ENCODE measurements at places on chromosomes 3 and 15. TPM values are rescaled to one million over a fixed set of nuclear protein-coding genes. Genes with fewer than 3 reads are reported as not detected.

PLA2G4F gene
- total RNA-seq: not detected

DNA sequence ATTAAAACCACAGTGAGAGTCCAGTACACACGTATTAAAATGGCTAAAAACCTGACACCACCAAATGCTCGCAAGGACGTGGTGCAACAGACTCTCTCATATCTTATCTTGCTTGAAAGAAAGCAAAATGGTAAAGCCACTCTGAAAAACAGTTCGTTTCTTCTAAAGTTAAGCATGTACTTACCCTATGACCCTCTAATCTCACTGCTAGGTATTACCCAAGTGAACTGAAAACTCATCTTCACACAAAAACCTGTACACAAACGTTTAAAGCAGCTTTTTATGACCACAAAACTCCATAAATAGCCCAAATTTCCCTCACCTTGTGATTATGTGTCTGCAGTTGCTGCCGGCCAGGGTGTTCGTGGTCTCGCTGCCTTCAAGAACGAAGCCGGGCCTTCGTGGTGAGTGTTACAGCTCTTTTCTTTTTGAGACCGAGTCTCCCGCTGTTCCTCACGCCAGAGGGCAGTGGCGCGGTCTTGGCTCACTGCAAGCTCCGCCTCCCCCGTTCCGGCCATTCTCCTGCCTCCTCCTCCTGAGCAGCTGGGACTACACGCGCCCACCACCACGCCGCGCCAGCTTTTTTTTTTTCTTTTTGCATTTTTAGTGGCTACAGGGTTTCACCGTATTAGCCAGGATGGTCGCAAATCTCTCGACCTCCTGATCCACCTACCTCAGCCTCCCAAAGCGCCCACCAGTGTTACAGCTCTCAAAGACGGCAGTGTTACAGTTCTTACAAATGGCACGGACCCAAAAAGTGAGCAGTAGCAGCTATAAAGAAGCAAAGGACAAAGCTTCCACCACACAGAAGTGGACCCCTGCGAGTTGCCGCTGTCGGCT lies 165.4 kb downstream of the TJP1 start:
- DNase-seq: no peak

DNA sequence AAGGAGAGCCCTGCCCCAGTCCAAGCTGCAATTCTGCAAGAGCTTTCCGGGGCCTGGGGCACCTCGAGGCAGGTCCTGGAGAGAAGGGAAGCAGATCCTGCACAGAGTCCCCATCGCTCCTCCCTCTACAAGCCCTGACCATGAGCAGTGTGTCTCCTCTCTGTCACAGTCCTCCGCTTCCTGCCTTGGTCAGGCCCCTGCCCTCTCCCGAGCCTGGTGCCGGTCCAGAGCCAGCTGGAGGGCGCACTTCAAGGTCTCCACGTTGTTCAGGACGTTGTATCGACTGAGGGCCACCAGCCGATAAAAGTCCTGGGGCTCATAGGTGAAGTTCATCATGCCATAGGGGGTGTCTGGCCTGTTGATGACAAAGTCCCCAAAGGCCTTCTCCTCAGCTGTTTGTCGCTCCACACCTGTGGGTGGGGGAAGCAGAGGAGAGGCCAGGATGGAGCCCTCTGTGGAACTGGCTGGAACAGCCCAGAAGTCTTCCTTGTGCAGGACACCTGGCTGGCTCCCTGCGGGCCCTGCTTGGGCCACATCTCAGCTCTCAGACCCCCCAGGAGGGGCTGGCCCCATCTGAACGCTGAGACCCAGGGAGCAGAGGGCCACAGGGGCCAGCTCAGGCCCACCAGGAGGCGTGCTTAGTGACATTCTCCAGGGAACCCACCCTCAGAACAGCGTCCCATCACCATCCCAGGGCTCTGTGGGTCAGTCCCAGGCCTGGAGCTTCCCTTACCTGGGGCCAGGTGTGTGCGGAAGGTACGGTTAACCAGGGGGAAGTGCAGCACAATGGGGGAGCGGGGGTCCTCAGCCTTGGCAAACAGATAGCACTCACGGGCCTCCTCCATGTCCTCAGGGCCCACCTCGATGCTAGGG lies 14.4 kb downstream of the PLA2G4F start:
- no peak for DNase-seq

GOLGA8K gene
- 0.62 TPM for total RNA-seq

DNA sequence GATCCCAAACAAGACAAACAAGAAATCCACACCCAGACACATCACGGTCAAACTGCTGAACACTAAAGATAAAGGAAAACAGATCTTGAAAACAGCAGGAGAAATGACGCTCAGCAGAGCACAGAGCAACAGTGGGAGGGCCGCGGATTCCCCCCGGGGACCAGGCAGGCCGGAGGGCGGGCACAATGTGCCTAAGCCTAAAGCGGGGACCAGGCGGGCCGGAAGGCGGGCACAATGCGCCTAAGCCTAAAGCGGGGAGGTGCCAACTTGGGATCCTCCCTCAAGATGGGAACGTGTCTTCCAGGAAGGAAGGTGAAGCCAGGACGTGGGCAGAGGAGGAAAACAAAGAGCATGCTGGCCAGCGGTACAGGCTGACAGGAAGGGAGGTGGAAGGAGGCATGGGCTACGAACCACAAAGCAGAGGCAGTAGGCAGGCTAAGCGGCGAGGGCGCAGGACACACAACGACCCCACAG lies 31.1 kb downstream of the CYFIP1 start:
- DNase-seq: no peak

DNA sequence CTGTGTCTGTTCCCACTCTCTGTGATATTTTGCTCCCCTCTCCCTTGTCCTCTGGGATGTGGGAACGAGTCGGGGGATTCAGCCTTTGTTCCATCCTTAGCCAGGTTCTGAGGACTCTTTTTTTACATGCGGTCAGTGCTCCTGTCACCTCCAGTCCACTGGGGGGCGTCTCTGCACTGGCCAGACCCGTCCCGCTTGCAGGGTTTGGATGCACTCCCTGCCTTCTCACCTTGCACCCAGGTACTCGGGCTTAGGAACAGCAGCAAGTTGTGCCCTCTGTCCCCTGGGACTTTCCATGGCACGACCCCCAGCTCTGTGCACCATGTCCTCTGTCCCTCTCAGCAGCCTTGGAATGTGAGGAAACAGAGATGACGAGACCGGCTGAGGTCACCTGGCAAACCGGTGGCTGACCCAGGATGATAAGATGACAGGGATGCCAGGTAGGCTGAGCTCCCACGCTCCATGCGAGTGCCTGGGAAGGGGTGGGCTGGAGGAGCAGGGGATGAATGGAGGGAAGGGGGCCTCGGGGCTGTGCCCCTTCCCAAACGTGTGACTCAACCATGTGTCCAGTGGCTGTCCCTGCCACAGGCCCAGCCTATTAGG lies 27.3 kb upstream of the FGD5 start:
- DNase-seq: no peak

- DNase-seq: no peak
Observed at GRCh38 chr3:108897883-108898282, 55.8 kb downstream of the GUCA1C start.

DNA sequence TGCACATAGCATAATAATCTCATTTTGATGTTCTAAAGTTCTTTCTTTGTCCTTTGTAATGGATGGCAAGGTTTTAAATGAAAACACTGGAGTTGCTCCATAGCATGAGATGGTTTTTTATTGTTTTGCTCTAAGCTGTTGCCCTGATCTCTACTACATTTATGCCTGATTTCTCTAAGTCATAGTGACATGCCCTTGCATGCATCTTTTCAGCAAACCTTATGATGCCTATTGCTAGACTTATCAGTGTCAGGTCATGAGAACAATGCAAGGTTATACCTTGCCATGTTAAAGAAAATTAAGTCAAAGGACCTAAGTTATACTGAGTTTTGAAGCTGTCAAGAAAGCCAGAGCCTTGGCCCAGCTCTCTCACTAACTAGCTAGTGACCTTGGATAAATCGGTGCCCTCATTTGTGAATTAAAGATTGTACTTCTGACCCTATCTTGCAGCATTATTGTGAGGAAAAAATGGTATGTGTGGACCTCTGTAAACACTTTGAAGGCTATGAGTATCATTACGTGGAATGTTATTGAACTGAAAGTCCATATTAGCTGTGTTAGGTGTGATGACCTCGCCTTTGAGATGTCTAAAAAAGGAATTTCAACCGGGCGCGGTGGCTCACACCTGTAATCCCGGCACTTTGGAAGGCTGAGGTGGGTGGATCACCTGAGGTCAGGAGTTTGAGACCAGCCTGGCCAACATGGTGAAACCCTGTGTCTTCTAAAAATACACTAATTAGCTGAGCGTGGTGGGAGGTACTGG lies 256.4 kb upstream of the UBE2E1 start:
- DNase-seq: no peak

- no peak for DNase-seq
Observed at GRCh38 chr15:64844576-64845145, 2.9 kb downstream of the PLEKHO2 start.

CTNNB1 gene
- total RNA-seq: 1,075 TPM

ARGFX gene
- not detected for total RNA-seq

DNA sequence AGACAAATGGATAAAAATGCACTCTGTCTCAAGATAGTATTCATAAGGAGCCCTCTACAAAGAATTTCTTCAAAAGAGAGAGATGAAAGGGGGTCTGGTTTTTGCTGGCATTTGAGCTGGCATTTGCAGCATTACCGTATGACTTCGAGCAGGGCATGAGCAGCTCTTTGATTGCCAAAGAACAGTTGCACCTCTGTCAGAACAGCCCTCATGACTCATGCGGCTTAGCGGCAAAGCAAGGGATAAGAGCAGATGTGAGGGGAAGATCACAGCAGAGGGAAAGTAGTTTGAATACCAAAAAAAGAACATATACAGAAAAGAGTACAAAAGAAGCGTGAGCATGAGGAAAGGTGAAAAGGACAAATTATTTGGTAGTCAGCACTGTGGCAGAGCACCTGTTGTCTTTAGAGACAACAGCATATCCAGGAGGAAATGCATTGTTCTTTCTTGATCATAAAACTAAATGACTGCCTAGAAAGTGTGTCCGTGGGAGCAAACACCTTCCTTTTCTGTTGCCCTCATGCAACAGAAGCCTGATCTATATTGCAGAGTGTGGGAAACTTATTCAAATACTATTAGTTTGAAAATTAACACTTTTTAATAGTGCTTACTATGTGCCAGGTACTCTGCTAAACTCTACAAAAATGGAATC lies 80.5 kb upstream of the SLC24A5 start:
- DNase-seq: peak; percentile 22

DNA sequence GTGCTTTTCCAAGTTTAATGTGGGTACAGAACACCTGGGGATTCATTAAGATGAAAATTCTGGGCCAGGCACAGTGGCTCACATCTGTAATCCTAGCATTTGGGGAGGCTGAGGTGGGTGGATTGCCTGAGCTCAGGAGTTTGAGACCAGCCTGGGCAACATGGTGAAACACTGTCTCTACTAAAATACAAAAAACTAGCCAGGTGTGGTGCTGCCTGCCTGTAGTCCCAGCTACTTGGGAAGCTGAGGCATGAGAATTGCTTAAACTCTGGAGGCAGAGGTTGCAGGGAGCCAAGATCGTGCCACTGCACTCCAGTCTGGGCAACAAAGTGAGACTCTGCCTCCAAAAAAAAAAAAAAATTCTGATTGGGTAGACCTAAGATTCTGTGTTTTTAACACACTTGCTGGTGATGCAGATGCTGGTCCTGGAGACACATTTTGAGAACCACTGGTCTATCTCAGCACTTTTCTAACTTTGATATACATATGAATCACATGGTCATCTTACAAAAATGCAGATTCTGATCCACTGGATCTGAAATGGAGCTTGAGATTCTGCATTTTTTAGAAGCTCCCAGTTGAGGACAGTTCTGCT lies 223.8 kb upstream of the SATB1 start:
- no peak for DNase-seq

- DNase-seq: no peak
Observed at GRCh38 chr3:23664459-23664858, 141.3 kb upstream of the UBE2E1 start.

MYEF2 gene
- 158 TPM for total RNA-seq

DLEC1 gene
- 0.78 TPM for total RNA-seq

- DNase-seq: no peak
Observed at GRCh38 chr15:36232491-36232890, 346.9 kb upstream of the CDIN1 start.

NRG4 gene
- total RNA-seq: not detected

- DNase-seq: no peak
Observed at GRCh38 chr3:31105438-31106077, 211.1 kb upstream of the GADL1 start.

DNA sequence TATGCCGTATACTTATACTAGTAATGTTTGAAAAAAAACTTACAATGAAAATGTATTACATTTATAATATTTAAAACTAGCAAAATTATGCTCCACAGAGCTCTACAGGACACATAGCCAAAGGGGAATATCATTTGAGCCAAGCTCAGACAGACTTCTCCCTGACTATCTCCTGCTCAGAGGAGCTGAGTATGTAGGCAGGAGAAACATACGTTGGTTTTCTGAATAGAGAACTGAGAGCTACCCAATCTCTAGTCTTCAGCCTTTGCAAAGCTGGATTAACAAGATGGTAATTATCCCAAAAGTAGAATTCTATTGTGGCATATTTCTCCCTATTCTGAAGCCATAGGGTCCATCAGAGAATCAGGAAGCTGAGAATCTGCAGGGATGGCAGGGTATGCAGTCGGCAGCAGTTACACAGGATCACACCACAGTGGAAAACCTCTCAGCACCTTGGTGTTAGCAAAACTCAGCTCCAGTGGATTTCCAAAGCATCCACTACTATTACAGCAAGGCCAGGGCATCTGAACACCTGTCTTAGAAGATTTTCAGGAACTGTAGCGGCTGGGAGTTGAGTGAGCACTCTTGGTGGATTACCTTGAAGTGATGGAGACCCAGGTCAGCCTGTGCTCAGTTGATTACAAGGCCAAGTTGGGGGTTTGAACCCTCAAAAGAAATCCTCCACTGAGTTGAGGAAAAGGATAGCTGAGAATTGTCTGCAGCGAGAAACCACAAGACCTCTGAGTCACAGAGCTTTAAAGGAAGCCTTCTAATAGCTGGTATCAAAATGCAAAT lies 30.1 kb downstream of the GPR15 start:
- DNase-seq: no peak

DNA sequence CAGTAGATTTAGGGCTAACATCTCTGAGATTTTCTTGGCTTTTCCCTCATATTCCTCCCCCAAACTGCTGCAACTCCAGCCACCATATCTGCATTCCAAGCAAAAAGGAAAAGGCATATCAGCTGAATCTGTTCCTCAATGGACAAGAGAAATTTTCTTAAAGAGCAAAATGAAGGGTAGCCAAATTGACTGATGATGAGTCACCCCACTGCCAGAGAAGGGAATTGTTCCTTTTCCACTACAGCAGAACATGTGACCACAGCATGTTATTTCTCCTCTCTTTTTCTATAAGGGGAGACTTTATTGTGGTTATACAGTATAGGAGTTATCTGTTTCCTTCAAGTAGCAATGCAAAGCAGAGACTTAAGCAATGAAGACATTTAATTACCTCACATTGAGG lies 172.5 kb downstream of the MTHFS start:
- DNase-seq: no peak

DNA sequence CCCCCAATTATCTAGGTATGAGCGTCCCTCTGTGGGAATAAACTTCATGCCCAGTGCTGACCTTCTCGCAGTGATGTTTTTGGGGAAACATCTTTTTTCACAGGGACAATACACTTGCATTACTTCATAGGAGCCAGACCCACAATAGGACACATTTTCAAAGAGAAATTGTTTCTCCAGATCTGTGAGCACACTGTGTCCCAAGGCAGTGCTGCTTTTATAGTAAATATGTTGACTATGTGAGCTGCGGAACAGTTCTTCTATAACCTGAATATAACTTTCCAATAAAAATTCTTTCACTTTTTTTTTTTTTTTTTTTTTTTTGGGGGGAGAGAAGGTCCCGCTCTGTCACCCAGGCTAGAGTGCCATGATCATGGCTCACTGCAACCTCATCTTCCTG lies 17.4 kb upstream of the THSD4 start:
- no peak for DNase-seq

All from occipital lobe (tissue), 3 donors.